ENCODE measurements at places on chromosomes 3 and 15.
A peak's percentile ranks its signal among the peaks of the same experiment; 100 is the strongest.

DNA sequence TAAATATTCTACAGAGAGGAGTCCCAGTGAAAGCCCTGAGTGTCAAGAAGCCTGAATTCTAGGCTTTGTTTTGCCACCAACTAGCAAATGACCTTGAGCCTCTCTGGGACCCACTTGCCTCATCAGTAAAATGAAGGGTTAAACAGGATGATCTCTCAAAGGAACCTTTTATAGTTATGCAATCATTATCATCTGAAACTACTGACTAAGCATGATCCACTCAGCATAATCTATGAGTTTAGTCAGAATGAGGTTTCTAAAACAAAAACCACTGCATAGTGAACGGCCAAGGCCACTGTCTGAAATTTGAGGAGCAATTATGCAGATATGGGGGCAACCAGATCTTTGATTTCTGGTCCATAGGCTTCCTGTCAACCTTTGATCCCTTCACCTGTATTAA lies 319.0 kb downstream of the MECOM start:
- no peak for DNase-seq

GRCh38 chr3:15667484-15667883 lies 65.9 kb downstream of the BTD start:
- DNase-seq: no peak

DNA sequence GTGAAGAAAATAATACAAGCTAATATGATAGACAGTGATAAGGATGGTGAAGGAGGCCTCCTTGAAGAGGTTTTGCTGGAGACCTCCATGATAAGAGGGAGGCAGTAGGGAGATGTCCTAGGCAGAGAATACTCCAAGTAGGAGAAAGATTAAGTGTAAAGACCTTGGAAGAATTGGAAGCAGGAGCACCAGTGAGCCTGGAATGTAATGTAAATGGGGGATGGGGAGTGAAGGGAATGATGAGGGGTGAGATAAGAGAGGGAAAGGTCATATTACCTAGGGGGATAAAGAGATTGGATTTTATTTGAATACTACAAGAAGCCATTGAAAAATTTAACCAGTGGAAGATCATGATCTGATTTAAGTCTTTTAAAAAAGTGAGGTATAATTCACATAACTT lies 41.7 kb upstream of the ARL14 start:
- no peak for DNase-seq

GRCh38 chr15:90762109-90762508 lies 45.0 kb downstream of the BLM start:
- no peak for DNase-seq

DNA sequence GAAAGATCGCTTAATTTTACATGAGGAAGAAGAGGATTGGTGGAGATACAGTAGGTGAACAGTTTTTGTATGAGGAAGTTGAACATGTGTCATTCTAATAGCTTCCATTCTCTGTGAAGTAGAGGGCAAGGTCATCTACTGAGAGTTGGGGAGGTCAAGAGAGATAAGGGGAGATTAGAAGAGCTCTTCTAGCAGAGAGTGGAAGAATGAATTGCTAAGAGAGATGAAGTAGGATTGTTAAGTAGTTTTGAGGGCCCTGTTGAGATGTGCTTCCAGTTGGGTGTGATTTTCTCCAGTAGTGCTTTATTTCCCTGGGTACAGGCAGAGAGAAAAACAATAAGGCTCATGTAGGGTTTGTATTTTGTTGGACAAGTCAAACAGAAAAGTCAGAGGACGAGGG lies 5.2 kb downstream of the OPA1 start:
- DNase-seq: no peak

DNA sequence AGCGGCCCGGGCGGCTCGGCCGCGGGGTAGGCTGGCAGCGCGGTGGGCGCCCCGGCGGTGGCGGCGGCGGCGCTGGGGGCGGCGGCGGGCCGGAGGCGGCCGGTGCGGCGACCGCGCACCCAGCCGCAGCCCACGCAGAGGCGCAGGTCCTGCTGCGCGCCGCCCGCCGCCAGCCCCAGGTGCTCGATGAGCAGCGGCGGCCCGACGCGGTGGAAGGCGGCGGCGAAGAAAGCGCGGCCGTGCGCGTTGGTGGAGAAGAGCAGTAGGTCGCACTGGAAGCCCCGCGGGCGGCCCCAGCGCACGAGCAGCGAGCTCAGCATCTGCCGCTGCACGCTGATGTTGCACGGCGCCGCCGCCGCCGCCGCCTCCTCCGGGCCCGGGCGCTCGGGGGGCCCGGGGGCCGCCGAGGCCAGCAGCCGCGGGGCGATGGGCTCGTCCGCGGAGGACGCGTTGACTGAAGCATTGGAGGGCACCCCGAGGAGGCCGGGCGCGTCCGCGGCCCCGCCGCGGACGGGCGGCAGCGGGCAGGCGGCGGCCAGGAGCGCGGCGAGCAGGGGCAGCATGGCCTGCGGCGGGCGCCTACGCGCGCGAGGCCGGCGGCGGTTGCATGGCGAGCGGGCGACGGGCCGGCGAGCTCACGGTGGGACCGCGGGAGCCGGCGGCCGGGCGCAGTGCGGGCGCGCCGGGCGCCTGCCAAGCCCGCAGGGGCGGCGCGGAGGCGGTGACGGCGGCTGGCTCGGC lies 452 bp downstream of the TMEM158 start:
- DNase-seq: no peak

DNA sequence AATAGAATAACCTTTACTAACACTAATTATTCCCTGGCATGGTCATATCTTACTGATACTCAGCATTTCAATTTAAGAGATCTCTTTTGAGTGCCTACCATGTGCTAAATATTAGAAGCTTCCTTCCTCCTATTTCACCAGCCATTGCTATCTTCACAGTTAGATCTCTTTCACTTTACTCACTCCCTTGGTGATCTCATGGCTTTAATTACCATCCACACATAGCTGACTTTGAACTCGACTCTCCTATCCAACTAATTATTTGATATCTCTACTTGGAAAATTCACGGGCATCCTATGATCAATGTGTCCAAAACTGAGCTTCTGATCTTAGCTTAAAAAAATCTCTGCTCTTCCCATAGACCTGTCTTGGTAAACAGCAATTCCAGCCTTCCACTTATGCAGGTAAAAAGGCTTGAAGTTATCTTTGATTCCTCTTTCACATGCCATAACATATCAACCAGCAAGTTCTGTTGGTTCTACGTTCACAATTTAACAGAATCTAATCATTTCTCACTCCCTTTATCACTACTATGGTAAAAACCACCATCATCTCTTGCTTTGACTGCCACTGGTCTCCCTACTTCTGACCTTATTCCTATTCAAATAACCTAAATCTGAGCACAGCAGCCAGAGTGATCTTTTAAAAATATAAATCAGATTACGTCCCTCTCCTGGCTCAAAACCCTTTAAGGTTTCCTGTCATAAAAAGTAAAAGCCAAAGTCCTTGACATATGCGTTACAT lies 41.8 kb downstream of the HLTF start:
- DNase-seq: no peak

DNA sequence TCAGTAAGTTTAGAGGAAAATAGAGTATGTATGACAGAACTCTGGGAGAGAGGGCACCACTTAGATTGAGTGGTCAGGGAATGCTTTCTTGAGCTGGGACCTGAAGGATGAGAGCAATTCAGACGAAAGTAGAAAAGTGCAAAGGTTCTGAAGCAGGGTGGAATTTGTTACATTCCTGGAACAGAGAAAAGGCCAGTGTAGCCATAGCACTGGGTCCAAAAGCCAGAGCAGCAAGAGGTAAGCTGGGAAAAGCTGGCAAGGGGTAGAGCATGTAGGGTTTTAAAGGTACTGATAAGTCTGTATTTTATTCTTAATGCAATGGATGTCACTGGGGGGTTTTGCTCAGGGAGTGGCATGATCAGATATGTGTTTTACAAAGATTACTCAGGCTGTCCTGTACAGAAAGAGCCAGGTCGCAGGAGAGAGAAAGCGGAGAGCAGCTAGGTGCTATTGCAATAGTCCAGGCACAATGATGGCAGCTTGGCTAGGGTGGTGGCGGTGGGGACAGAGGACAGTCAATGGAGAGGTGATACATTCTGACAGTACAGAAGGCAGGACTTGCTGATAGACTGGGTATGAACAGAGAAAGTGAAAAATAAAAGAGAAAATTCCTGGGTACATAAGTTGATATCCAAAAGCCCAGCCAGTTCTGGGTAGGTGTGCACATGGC lies 17.0 kb downstream of the FSTL1 start:
- no peak for DNase-seq

- DNase-seq: peak; percentile 25
Measured at GRCh38 chr3:88219138-88219792, 69.5 kb downstream of the C3orf38 start.

DNA sequence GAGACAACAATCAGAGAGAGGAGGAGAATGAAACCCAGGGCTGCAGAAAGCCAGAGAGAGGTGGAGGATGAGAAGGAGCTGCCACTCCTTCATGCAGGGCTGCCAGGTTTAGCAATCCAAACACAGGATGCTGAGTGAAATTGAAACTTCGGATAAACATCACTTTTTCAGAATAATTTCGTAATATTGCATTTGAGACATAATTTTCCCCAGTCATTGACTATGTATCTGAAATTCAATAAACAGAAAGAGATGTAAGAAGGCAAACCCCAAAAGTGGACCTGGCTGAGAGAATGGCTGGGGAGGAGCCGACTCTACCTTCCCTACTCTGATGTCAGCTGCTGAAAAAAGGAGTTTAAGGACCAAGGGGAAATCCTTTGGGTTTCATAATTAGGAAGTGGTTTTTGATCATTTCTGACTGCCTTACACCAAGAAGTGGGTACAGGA lies 33.8 kb downstream of the SLC9A9 start:
- DNase-seq: no peak

DNA sequence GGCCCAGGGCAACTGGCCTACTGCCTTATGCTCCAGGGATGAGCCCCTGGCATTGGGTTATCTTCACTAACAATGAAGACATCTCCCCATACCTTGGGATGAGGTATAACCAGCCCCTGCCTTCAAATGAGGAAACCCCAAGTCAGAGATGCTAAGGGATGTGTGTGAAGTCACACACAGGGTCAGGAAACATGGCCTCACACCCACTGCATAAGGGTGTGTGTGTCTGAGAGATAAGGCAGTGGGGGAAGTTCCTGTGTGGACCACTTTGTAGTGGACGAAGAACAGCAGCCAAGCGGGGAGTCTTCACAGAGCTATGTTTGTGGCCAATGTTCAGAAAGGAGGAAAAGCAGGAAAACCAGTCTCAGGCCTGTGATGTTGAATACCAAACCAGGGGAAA lies 10.5 kb downstream of the ELP6 start:
- no peak for DNase-seq

DNA sequence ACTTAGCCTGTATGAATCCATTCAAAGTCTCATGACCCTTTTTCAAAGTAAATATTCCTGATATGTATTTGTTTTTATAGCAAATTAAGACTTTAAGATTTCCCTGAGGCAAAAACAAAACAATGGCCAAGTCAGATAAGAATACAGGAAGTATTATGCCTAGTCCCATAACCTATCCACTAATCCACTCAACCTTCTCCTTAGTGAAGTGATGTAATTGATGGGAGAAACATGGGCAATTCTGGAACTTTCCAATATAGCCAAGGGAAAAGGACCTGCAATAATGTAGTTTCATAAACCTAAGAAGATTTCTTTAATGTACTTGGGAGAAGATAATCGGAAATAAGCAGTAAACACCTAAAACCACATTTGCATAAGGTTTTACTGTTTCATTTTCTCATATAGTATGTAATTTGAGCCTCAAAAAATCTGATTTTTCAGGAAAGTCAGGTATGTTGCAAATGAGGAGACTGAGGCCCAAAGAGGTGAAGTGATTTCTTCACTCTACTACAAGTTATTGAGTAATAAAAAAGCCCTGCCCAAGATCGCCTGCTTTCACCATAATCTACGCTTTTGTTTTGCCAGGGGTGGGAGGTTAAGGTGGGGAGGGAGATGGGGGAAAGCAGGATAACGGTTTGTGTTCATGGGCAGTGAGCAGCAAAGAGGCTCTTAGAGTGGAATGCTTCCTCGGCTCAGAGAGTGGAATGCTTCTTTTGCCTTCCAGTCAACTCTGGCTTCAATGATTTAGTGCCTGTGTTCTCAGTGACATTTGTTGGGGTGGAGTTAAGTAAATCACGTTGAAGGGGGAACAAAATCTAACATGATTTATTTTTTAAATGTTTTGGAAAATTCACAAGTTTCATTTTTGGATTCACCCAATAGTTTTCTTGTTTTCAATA lies 95.0 kb upstream of the FNDC3B start:
- DNase-seq: no peak

GRCh38 chr3:51718547-51719409 lies 11.9 kb downstream of the GRM2 start:
- peak; percentile 24 for DNase-seq

DNA sequence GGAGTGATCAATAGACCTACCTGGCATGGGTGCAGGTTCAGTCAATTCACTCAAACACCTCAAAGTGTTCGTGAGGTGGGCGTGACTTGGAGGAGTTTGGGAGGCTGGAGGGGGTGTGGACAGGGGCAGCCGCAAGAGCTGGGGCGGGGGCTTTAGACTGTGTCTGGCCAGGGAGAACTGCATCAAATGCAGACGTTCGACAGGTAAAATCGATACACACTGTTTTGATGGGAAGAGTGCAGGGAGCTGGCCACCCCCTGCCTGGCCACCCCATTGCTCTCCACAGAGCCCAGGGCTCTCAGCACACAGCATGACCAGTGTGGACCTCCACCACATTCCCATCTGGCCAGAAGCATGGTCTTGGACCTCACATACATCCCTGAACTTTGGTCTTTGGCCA lies 412.1 kb downstream of the OCA2 start:
- DNase-seq: no peak

DNA sequence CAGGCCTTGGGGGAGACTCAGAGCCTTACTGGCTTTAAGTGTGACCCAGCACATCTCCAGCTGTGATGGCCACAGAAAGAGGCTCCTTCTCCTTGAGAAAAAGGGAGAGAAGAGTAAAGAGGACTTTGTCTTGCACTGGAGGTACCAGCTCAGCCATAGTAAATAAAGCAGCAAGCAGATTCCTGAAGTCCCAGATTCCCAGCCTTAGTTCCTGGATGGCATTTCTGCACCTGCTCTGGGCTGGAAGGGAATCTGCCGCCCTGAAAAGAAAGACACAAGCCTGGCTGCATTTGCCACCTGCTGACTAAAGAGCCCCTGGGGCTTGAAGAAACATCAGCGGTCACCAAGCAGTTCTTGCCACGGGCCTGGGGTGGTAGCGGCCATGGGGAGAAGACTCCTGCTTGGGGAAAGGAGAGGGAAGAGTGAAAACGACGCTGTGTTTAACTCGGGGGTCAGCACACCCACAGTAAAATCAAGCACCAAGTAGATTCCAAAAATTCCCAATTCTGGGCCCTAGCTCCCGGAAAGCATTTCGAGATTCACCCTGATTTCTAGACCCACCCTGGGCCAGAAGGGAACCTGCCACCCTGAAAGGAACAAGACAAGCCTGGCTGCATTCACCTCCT lies 24.2 kb upstream of the TNK2 start:
- no peak for DNase-seq
